ENCODE measurements at places on chromosomes 7 and 10. TPM values are rescaled to one million over a fixed set of nuclear protein-coding genes. Genes with fewer than 3 reads are reported as not detected.

TWIST1 gene
- 2.2 TPM for total RNA-seq

- DNase-seq, result no peak
- no peaks in the 10 kb centered on the region for H3K27me3 ChIP-seq
- peaks cover 8% of the 10 kb centered on the region for H3K36me3 ChIP-seq
- no peak overlapping the region for H3K27ac ChIP-seq
- H3K4me3 ChIP-seq, result no peak overlapping the region
- no peaks in the 10 kb centered on the region for H3K4me1 ChIP-seq
Observed at GRCh38 chr10:73083221-73083620, 13.4 kb downstream of the P4HA1 start.

GRCh38 chr7:123715198-123715597 lies 33.6 kb downstream of the WASL start:
- no peaks in the 10 kb centered on the region for H3K36me3 ChIP-seq
- H3K27me3 ChIP-seq, result no peaks in the 10 kb centered on the region
- no peak overlapping the region for H3K4me3 ChIP-seq
- no peak overlapping the region for H3K27ac ChIP-seq
- no peak for DNase-seq

OLAH gene
- total RNA-seq, result not detected

LIPF gene
- not detected for total RNA-seq

DNA sequence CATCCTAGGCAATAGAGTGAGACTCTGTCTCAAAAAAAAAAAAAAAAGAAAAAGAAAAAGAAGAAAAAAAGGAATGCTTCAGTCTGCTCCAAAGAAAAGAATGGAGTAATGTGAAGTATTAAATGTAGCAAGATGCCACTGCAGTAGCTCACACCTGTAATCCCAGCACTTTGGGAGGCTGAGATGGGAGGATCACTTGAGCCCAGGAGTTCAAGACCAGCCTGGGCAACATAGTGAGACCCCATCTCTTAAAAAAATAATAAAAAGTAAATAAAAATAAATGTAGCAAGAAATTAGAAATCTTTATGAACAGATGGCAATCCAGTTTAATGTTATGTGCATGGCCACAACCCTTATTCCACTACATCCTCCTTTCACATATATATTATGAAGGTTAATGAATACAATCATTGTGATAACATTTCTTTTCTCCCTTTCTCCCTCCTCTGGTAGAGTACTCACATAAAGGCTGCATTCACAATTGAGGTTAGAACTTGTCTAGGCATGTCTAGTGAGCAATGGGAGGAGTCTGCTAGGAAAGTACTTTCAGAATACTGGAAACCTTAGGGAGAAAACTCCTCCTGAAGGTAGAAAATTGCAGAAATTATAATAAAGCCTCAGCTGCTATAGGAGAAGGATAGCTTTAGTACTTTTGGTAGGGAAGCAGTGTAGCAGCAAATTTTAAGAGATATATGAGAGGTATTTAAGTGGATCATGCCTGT lies 20.4 kb downstream of the KLLN start:
- no peaks in the 10 kb centered on the region for H3K36me3 ChIP-seq
- DNase-seq, result no peak
- H3K4me1 ChIP-seq, result no peaks in the 10 kb centered on the region
- no peaks in the 10 kb centered on the region for H3K27me3 ChIP-seq
- no peak overlapping the region for H3K4me3 ChIP-seq

NKX1-2 gene
- 0.56 TPM for total RNA-seq

- no peaks in the 10 kb centered on the region for H3K4me1 ChIP-seq
- H3K27me3 ChIP-seq, result no peaks in the 10 kb centered on the region
- H3K36me3 ChIP-seq, result no peaks in the 10 kb centered on the region
- no peak overlapping the region for H3K4me3 ChIP-seq
Observed at GRCh38 chr7:84735677-84736076, 451.2 kb downstream of the SEMA3D start.

Data from SJCRH30 (cell line).